Adipose tissue (tissue), 3 donors: ENCODE measurements at places on chromosomes 4 and X. TPM values are rescaled to one million over a fixed set of nuclear protein-coding genes. Genes with fewer than 3 reads are reported as not detected.

NOX1 gene
- not detected for polyA plus RNA-seq

NELFA gene
- 13.5 TPM for polyA plus RNA-seq

SPANXD gene
- polyA plus RNA-seq, result not detected

AP1S2 gene
- 15.6 TPM for polyA plus RNA-seq

FAM114A1 gene
- 20.6 TPM for polyA plus RNA-seq

PAGE5 gene
- polyA plus RNA-seq, result not detected

CFAP299 gene
- not detected for polyA plus RNA-seq

RIPPLY1 gene
- polyA plus RNA-seq, result not detected

P2RY4 gene
- polyA plus RNA-seq, result not detected

HELQ gene
- polyA plus RNA-seq, result 5.7 TPM

SLC26A1 gene
- 0.51 TPM for polyA plus RNA-seq

FREM3 gene
- polyA plus RNA-seq, result 0.11 TPM

XAGE2 gene
- polyA plus RNA-seq, result not detected

ARMCX5 gene
- polyA plus RNA-seq, result 6.9 TPM

CPLX1 gene
- polyA plus RNA-seq, result 2.4 TPM

IL21 gene
- polyA plus RNA-seq, result 1.1 TPM

FSTL5 gene
- polyA plus RNA-seq, result 0.09 TPM

PHEX gene
- 0.01 TPM for polyA plus RNA-seq

MAGEB17 gene
- 0.14 TPM for polyA plus RNA-seq

STIM2 gene
- 3.8 TPM for polyA plus RNA-seq

GALNT7 gene
- 11.8 TPM for polyA plus RNA-seq

UGT2B11 gene
- polyA plus RNA-seq, result not detected

AVPR2 gene
- polyA plus RNA-seq, result 7.1 TPM

EFHC2 gene
- polyA plus RNA-seq, result 0.67 TPM

MAMLD1 gene
- polyA plus RNA-seq, result 4.8 TPM

ADGRL3 gene
- polyA plus RNA-seq, result 0.65 TPM

ARAF gene
- 40.7 TPM for polyA plus RNA-seq

DCAF4L1 gene
- 0.09 TPM for polyA plus RNA-seq

N4BP2 gene
- 3.0 TPM for polyA plus RNA-seq

TLR6 gene
- 0.88 TPM for polyA plus RNA-seq

SASH3 gene
- polyA plus RNA-seq, result 14.9 TPM

FOXP3 gene
- 0.16 TPM for polyA plus RNA-seq

LIAS gene
- polyA plus RNA-seq, result 20.4 TPM

HPGDS gene
- 0.61 TPM for polyA plus RNA-seq

SH3D19 gene
- 163 TPM for polyA plus RNA-seq

PI4K2B gene
- polyA plus RNA-seq, result 4.1 TPM

PNMA6A gene
- 1.0 TPM for polyA plus RNA-seq

NEXMIF gene
- polyA plus RNA-seq, result 0.04 TPM

HADH gene
- 111 TPM for polyA plus RNA-seq

PITX2 gene
- polyA plus RNA-seq, result 0.55 TPM

GLRB gene
- polyA plus RNA-seq, result 5.2 TPM

NUP62CL gene
- polyA plus RNA-seq, result 4.0 TPM

CCDC120 gene
- polyA plus RNA-seq, result 3.8 TPM

DUX4 gene
- polyA plus RNA-seq, result not detected

F11 gene
- polyA plus RNA-seq, result 15.0 TPM

TLR10 gene
- 0.45 TPM for polyA plus RNA-seq

CHM gene
- polyA plus RNA-seq, result 10.1 TPM

PRDM5 gene
- polyA plus RNA-seq, result 2.0 TPM

SLC49A3 gene
- 10.3 TPM for polyA plus RNA-seq

NPFFR2 gene
- polyA plus RNA-seq, result not detected

SYTL4 gene
- 8.0 TPM for polyA plus RNA-seq
